ENCODE measurements at places on chromosomes 2 and 18. TPM values are rescaled to one million over a fixed set of nuclear protein-coding genes. Genes with fewer than 3 reads are reported as not detected.

MXD1 gene
- total RNA-seq: 7.7 TPM

MYCN gene
- not detected for total RNA-seq

GRCh38 chr2:105371156-105371555, 27.7 kb downstream of the FHL2 start:
- no peaks in the 10 kb centered on the region for H3K27me3 ChIP-seq
- H3K4me1 ChIP-seq: peaks cover 16% of the 10 kb centered on the region
- no peak overlapping the region for H3K27ac ChIP-seq
- no peak for DNase-seq

GRCh38 chr2:46540496-46541331, 61.3 kb downstream of the TMEM247 start:
- no peaks in the 10 kb centered on the region for H3K36me3 ChIP-seq
- peaks cover 3% of the 10 kb centered on the region for H3K27me3 ChIP-seq
- no peak overlapping the region for H3K4me3 ChIP-seq
- H3K4me1 ChIP-seq: peaks cover 44% of the 10 kb centered on the region
- no peak overlapping the region for H3K27ac ChIP-seq
- peak; percentile 42 for DNase-seq

ASB18 gene
- not detected for total RNA-seq

DNA sequence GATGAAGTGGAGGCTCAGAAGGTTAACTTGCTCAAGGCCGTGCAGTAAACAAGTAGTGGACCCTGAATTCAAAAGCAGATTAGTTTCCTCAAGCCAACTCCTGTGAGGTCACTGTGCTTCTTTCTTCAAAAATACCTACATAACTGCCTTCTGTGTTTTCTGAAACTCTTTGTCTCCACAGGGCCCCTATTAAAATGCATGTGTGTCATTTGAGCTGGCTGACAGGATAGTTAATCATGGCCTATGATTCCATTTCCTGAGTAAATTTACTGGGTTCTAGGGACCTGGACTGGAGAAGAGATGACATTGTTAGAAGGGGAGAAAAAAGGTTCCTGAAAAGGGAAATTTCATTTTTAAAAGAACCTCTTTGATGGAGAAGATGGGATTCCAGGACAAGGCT, 12.9 kb upstream of the DTNA start:
- no peaks in the 10 kb centered on the region for H3K27me3 ChIP-seq
- H3K36me3 ChIP-seq: no peaks in the 10 kb centered on the region
- H3K27ac ChIP-seq: no peak overlapping the region
- peak; percentile 14 for DNase-seq
- H3K4me3 ChIP-seq: no peak overlapping the region

DNA sequence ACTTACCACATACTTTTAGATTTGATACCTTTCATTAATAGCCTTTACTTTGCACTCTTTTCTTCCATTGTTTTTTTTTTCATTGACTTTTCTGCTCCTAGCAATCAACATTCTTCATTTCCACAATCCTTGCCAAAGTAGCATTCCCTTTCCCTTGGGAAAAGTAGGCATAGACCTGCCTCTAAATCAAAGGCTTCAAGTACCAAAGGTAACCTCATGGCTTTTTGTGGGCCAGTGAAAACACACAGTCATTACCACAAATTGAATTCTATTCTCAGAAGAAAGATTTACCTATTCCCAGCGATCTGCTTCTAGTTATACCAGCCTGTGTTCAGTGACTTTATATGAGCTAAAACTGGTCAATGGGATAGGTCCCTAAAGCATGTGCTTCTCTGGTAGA, 109.2 kb downstream of the SOCS6 start:
- no peak overlapping the region for H3K27ac ChIP-seq
- no peak for DNase-seq
- peaks cover 10% of the 10 kb centered on the region for H3K4me1 ChIP-seq

PLEKHH2 gene
- 1.1 TPM for total RNA-seq
